Mesangial cell (primary cell): ENCODE measurements at places on chromosomes 5 and 9. TPM values are rescaled to one million over a fixed set of nuclear protein-coding genes. Genes with fewer than 3 reads are reported as not detected.

The IL7R gene
- 1.1 and 2.8 TPM in 2 replicates for total RNA-seq

The CNTNAP3 gene
- total RNA-seq: 13.5 and 23.5 TPM in 2 replicates

The DND1 gene
- total RNA-seq: under 0.01 and 0.33 TPM in 2 replicates

The SYK gene
- 6.5 and 7.5 TPM in 2 replicates for total RNA-seq

The PCA3 gene
- total RNA-seq: not detected in 2 replicates

The PCDHGC5 gene
- 0.33 and 1.4 TPM in 2 replicates for total RNA-seq

The BHMT gene
- 1.1 and 5.8 TPM in 2 replicates for total RNA-seq

The PLCXD3 gene
- total RNA-seq: not detected in 2 replicates

The TICAM2 gene
- 0.89 and 2.1 TPM in 2 replicates for total RNA-seq
